T-cell (primary cell): ENCODE measurements at places on chromosomes 2 and 18.

DNA sequence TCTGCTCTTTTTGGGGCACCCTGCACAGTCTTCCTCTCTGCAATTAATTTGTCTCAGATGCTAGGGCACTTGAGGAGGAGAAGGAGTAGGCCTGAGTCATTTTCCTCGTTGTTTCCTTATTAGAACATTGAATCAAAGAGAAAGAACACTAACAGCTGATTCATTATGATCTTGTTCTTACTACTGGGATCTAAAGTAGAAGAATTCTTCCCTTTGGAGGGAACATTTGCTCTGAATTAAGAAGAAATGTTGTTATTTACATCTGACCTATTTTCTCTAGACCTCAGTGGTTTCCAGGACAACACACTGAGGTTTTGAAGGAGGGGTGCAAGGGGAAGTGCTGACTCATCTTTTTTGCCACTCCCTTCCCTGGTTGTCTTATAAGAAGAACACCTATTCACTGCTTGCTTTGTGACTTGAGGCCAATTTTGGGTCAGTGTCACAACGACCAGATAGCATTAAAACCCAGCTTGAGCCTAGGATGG, 24.3 kb upstream of the STAT1 start:
- H3K4me1 ChIP-seq, result no peaks in the 10 kb centered on the region
- no peaks in the 10 kb centered on the region for H3K36me3 ChIP-seq
- H3K27me3 ChIP-seq, result no peaks in the 10 kb centered on the region
- H3K4me3 ChIP-seq, result no peak overlapping the region

GRCh38 chr2:60966507-60967405, 50.8 kb upstream of the PEX13 start:
- no peak for DNase-seq
- H3K27me3 ChIP-seq, result no peaks in the 10 kb centered on the region
- H3K27ac ChIP-seq, result peak overlapping the region; percentile 77
- no peaks in the 10 kb centered on the region for H3K36me3 ChIP-seq

DNA sequence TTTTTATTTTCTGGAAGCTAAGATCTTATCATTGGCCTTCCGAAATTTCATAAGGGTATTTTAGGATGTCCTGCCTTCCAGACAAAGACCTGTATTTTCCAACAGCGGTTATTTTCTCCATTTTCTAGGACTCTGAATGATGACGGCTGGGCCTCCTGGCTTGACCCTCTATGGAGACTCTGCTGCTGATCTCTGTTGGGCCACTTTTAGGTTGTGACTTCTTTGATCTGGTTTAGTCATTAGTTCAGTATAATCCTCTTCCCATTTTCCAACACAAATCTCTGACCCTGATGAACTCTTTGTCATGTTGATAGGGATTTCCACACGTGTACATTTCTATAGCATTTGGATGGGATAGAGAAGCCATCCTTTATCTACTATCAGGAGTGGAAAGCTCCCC, 93.7 kb downstream of the HS1BP3 start:
- H3K4me3 ChIP-seq, result no peak overlapping the region
- no peak overlapping the region for H3K27ac ChIP-seq
- H3K27me3 ChIP-seq, result peaks cover 17% of the 10 kb centered on the region
- DNase-seq, result no peak

- no peaks in the 10 kb centered on the region for H3K4me1 ChIP-seq
- no peak overlapping the region for H3K27ac ChIP-seq
- DNase-seq, result no peak
- no peaks in the 10 kb centered on the region for H3K36me3 ChIP-seq
These were observed 83.8 kb downstream of the AGAP1 start for GRCh38 chr2:235577404-235578330.

DNA sequence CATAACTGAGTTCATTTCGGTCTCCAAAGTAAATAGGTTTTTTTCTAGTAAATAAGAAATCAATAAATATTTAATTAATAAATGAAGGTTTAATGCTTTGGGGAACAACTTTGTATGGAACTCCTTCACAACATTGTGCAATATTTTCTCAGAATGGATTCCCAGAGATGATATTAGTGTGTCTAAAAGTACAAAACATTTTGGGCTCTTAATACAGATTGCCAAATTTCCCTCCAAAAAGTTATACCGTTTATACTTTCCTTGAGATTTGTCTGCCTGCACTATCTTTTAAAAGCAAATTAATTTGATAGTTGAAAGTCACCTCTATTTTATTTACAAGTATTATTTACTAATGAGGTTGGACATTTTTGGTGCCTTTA, 151.8 kb downstream of the FAM161A start:
- no peak overlapping the region for H3K27ac ChIP-seq
- no peaks in the 10 kb centered on the region for H3K27me3 ChIP-seq
- H3K4me3 ChIP-seq, result no peak overlapping the region
- H3K4me1 ChIP-seq, result no peaks in the 10 kb centered on the region

DNA sequence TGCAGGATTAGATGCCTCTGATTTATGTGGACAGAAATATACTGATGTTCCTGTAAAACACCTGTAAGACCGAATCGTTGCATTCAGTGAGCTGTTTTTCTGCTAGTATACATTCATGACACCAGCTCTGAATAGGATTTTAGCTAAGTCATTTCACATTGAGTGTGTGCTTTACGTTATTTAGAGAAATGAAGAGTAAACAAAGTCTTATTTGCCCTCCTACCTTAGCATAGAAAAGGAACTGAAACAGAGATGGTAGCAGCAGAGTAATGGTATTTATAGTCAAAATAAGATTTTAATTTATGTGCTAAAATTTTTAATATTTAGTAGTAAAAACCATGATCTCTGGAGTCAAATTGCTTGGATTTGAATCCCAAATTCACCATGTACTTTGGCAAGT, 168.0 kb downstream of the CERS6 start:
- no peak overlapping the region for H3K27ac ChIP-seq
- DNase-seq, result no peak
- no peaks in the 10 kb centered on the region for H3K36me3 ChIP-seq
- no peaks in the 10 kb centered on the region for H3K27me3 ChIP-seq
- H3K4me1 ChIP-seq, result peaks cover 15% of the 10 kb centered on the region

GRCh38 chr18:23986600-23987359, 27.8 kb upstream of the TTC39C start:
- no peak for DNase-seq
- no peak overlapping the region for H3K27ac ChIP-seq
- H3K27me3 ChIP-seq, result no peaks in the 10 kb centered on the region
- peaks cover 1% of the 10 kb centered on the region for H3K4me1 ChIP-seq
- no peaks in the 10 kb centered on the region for H3K36me3 ChIP-seq
- H3K4me3 ChIP-seq, result no peak overlapping the region

DNA sequence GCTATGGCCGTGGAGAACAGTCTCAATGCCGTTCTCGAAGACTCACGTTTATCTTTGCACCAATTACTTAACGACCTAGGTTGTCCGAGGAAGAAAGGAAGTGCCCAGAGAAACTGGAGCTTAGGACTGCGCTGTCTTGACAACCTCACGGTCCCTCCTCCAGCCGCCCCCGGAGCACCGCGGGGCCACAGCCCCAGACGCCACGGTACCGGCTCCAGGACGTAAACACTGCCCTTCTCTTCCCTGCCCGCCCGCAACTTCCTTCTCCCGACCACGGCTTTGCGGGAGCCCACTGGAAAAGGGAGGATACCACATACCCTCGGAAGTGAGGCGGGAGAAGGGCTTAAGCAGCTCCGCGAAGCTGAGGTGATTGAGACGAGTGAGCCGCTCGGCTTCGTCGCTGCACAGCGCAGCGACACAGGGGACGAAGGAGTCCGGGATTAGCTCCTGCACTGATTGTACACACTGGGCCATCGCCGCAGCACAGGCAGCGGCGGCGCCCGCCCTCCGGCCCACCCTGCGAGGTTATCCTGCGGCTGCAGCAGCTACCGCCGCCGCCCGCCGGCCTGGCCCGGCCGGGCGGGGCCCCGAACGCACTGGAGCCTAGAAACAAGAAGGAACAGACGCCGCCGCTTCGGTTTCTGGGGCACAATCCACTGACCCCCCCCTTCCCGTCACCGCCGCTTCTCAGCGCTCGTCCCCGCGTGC, 483 bp downstream of the TRAPPC8 start:
- H3K4me1 ChIP-seq, result peaks cover 17% of the 10 kb centered on the region
- H3K4me3 ChIP-seq, result peak overlapping the region; percentile 68
- peak overlapping the region; percentile 92 for H3K27ac ChIP-seq
- peak; percentile 78 for DNase-seq

DNA sequence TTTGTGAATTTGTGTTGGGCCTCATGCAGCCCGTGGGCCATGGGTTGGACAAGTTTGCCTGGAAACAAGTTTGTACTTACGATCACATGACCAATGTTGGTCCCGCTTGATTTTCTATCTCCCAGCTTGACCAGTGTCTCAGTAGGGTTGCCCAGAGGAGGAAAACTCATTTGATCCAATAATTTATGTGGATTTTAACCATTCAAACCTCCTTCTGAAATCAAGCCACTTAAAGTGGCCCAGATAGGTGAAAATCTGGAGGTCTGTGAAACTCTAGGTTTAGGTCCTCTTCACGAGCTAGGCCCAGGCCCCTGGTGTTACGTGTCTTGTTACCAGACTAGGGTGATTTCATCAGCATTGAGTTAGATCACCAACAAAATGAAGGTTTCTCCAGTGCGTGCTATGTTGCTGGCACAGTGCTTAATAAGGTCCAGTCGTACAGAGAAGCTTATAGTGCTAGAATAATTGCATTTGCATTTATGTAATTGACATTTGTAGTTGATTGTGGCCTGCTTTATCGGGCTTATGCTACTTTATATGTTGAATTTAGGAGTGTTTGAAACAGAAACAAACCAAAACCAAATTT, 4.4 kb downstream of the ACTR2 start:
- H3K36me3 ChIP-seq, result no peaks in the 10 kb centered on the region
- H3K27me3 ChIP-seq, result no peaks in the 10 kb centered on the region
- DNase-seq, result no peak
- H3K27ac ChIP-seq, result peak overlapping the region; percentile 20
- peaks cover 30% of the 10 kb centered on the region for H3K4me1 ChIP-seq
- no peak overlapping the region for H3K4me3 ChIP-seq

DNA sequence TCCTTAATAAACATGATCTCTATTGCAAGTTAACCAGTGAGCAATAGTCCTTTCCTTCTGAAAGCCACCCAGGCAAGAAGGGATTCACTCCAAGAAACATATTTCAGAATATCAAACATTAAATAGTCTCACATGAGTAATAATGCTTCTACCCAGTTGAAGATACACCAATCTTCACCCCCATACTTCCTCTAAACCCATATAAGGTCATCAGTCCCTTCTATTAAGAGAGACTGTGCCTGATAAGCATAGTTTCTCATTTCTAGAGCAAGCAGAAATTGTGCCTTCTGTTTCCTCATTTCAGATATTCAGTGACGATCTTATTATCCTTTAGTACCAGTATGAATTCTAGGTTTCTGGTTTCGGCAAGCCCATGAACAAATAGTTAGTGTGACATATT, 64.6 kb downstream of the DSEL start:
- DNase-seq, result no peak
- no peaks in the 10 kb centered on the region for H3K27me3 ChIP-seq
- no peak overlapping the region for H3K4me3 ChIP-seq
- H3K27ac ChIP-seq, result no peak overlapping the region
- no peaks in the 10 kb centered on the region for H3K36me3 ChIP-seq

- H3K36me3 ChIP-seq, result no peaks in the 10 kb centered on the region
- H3K4me3 ChIP-seq, result no peak overlapping the region
- H3K27ac ChIP-seq, result no peak overlapping the region
- H3K27me3 ChIP-seq, result no peaks in the 10 kb centered on the region
These were observed 29.6 kb upstream of the ENOSF1 start for GRCh38 chr18:741931-742512.

GRCh38 chr2:46950314-46950713, 34.7 kb upstream of the MCFD2 start:
- H3K27ac ChIP-seq, result no peak overlapping the region
- no peak overlapping the region for H3K4me3 ChIP-seq
- H3K4me1 ChIP-seq, result peaks cover 29% of the 10 kb centered on the region
- H3K36me3 ChIP-seq, result peaks cover 45% of the 10 kb centered on the region
- no peaks in the 10 kb centered on the region for H3K27me3 ChIP-seq

DNA sequence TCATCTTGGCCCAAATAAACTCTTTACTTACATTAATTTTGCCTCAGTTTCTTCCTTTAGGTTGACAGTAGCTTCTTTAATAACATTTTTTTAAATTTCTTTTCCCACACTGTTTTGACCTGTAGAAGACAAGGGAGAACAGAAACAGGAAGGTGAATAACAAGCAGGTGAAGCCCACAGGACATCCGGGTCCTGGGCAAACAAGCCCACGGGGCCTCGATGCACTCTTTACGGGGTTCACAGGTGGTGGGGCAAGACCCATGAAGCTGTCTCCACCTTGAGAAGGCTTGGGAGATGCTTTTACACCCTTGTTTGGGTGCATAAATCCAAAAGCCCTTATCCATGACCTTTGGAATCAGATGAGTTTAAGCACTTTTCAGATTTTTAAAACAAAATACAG, 301.0 kb upstream of the MGAT5 start:
- no peak overlapping the region for H3K4me3 ChIP-seq
- DNase-seq, result no peak
- H3K27me3 ChIP-seq, result peaks cover 9% of the 10 kb centered on the region
- no peak overlapping the region for H3K27ac ChIP-seq

GRCh38 chr2:10094271-10094814, 14.1 kb upstream of the CYS1 start:
- DNase-seq, result no peak
- H3K4me3 ChIP-seq, result no peak overlapping the region
- H3K36me3 ChIP-seq, result no peaks in the 10 kb centered on the region
